ENCODE measurements at places on chromosomes 7 and 10.

DNA sequence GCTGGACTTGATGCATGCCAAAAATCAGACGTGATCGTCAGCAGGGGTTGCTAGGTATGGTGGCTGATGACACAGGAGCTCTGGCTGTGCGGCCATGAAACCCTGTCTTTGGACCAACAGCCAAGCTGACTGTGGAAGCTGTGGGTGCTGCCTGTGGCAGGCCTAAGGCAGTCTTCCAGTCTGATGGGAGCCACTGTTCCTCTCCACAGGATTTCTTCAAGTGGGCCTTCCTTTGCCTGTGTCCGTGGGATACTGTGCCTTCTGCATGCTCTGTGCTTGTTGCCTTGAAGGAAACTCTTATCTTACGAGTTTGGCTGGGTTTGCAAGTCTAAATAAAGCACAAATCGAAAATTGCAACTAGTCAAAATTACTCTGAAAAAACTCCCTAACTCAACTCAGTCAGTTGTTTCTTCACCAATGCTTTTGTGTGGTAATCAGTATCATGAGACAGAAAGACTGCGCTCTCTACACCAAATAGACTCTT, 101.9 kb upstream of the PDLIM1 start:
- no peak for DNase-seq

DNA sequence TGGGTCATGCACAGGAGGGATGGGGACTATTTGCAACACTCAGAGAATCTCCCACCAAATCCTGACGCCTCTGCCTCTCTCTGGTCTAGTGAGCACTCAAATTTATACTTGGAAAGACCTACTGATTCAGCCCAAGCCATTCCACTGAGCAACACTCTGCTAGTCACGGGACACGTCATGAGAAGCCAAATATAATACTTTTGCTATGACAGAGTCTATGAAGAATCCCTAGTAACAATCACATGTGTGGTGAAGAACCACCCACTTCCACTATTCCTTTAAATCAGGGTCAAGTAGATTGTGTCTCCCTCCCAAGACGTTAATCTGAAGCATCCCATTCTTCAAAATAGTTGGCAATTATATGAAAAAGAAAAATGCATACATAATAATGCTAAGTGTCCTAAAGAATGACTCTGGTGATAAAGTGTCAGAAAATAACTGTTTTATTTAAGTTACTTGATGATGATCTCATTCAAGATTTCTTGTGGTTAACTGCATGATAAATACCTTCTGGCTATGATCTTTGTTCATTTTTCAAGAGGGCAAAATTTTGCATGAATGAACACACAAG, 28.5 kb downstream of the CHCHD3 start:
- no peak for DNase-seq

- no peak for DNase-seq
Observed at GRCh38 chr10:50421026-50421719, 169.9 kb upstream of the ASAH2 start.

- DNase-seq, result no peak
Observed at GRCh38 chr7:142452791-142453190, 194.9 kb upstream of the PRSS58 start.

DNA sequence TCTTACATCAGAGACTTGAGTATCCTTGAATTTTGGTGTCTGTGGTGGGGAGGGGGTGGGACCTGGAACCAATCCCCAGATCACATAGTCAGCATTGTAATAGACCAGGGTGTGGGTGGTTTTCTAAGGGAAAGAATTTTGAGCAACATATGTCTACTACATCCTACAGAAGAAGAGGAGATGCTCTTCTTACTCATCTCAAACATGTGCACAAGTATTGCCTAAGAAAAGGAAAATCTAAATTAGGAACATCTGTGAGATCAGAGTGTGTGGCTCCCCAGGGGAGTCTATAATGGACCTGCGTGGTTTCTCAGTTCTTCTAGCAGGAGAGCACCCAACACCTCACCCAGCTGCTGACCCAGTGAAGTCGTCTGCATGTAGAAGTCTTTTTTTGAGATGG, 148.8 kb downstream of the CCDC3 start:
- DNase-seq, result no peak

DNA sequence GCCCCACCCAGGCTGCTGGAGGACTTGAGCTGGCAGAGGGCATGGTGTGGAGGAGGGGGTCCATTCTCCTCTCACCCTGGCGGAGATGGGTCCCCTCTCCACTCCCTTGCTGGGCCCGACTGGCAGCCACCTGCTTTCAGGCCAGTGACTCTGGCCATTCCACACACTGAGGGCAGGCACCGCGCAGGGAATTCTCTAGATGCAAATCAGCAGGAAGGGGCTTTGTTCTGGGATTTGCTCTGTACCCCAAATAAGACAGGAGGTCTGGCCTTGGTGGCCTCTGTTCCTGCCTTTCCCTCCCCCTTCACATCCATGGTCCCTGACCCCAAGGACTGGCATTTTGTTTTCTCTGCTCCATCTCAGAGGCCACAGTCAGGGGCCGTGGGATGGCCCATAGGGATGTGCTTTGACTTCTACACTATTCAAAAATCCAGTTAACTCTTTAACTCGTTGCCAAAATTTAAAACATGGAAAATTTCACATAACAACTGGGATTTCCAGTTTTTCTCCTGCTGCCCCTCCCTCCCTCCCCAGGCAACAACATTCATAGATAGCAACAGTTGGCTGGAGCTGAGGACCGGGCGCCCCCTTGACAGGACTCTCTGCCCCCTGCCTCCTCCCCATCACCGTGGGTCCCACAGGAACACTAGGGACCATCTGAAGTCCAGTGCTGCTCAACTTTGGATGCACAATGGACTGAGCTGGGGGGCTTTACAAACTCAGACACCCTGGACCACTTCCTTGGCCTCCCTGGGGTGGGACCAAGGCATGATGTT, 33.9 kb downstream of the PPIF start:
- no peak for DNase-seq

- DNase-seq, result no peak
Observed at GRCh38 chr10:98328640-98329039, 60.6 kb upstream of the LOXL4 start.

- DNase-seq, result peak; percentile 69
Observed at GRCh38 chr7:25894902-25895791, 256.9 kb upstream of the NFE2L3 start.

DNA sequence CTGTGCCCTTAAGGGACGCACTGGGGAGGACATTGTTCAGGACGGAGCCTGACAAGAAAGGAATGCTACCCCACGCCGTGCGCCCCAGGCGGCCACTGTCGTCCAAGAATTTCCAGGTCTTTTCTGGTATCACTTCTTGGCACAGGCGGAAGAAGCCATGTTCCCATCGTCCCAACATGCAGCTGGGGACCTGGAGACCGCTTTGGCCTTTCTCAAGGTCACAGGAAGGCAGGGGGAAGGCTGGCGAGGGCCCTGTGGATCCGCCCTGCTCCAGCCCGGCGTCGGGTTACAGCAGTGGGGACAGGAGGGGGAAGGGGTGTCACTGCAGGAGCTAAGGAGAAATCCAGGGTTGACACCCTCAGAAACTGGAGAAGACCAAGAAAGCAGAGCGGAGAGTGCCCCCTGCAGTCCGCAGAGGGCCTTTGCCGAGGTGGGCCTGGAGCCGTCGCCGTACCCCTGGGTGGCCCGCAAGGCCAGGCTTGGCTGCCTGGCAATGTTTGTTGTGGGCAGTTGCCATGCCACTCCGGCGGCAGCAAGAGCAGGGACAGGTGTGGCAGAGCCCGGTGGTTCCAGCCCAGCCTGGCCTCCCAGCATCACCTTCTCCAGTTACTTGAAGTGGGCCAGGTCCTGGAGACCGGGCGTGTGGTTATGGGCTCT, 104.1 kb downstream of the LHPP start:
- no peak for DNase-seq

DNA sequence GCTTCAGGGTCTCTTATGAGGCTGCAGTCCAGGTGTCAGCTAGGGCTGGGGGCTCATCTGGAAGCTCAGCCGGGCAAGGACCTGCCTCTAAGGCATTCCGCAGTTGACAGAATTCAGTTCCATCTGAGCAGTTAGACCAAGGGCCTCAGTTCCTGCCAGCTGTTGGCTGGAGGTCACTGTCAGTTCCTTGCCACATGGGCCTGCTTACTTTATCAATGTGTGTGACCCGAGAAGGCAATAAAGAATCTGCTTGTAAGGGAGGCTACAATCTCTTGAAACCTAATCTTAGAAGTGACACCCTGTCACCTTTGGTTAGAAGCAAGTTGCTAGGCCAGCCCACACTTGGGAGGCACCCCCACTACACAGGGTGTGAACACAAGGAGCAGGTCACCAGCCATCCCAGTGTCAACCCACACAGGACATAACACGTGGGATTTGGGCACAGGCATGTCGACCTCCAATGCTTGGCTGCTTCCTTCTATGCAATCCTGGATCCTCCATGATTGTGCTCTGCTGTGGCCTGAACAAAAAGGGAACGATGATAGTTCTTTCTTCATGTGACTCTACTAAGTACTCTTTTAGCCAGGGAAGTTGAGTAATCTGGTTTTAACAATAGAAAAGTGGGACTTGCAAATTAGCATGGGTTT, 41.8 kb downstream of the MTURN start:
- no peak for DNase-seq

GRCh38 chr7:148461392-148462179, 129.0 kb upstream of the C7orf33 start:
- no peak for DNase-seq

GRCh38 chr7:66443946-66444345, 184.7 kb upstream of the KCTD7 start:
- DNase-seq, result no peak

GRCh38 chr7:12635830-12636229, 51.6 kb upstream of the ARL4A start:
- DNase-seq, result no peak

DNA sequence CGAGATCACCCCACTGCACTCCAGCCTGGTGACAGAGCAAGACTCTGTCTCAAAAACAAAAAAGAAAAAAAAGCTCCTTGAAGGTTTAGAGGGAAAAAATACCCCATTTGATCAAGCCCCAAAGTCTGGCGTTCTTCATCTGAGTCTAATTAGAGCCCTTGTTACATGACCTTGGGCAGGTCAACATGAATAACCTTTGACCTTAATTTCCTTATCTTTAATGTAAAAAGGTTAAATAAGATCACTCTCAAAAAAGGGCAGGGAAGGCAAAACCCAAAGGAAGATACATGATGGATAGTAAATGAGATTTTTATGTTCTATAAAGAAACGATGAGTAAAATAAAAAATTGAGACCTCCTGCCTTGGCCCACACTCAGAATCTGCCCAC, 40.3 kb downstream of the SLC37A3 start:
- DNase-seq, result no peak

DNA sequence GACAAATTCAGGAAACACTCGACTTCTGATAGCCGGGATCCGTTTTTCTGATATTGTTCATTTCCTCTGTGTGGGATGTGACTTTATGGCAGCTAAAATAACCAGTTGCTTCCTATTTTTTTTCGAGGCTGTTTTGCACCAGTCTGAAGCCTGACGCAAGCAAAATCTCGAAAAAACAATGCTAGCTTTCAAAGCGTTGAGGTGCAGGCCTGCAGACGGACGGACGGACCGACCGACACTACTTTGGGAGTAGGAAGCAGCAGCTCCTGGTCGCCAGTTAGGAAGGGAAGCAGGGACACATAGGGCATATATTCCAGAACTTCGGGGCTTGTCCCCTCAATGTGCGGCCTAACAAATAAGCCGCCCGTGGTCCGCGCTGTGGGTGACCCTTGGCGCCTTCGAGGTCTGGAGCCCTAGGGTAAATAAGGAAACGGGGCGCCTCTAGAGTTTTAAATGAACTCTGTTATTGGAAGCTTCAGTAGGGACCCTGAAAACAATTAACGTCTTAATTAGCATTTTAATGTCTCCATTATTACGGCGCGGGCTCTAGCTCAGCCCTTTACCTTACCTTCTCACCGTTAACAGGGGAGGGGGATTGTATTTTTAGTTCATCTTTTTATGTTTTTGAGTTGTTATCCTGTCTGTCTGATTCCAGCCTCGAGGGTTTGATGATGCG, 1.3 kb downstream of the HHEX start:
- no peak for DNase-seq

DNA sequence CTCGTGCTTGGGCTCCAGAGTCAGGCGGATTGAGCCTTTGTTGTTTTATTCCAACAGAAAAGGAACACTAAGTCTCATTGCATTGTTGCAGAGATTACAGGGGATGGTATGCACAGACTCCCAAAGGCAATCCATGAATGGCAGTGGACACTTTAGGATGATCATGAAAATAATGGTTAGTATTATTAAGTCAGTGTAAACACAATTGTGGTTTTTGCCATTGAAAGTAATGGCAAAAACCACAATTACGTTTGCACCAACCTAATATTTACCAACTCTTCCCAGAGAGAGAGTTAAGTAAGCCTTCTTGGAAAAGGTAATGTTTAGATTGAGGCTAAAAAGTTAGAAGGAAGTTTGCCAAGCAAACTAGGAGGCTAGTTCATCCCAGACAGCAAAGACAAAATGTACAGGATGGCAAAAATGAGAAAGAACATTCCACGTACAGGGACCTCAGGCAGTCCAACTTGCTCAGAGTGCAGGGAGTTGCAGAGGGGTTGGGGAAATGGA, 72.9 kb upstream of the AMPH start:
- DNase-seq, result no peak

- no peak for DNase-seq
Observed at GRCh38 chr7:22607180-22607579, 107.2 kb upstream of the STEAP1B start.

DNA sequence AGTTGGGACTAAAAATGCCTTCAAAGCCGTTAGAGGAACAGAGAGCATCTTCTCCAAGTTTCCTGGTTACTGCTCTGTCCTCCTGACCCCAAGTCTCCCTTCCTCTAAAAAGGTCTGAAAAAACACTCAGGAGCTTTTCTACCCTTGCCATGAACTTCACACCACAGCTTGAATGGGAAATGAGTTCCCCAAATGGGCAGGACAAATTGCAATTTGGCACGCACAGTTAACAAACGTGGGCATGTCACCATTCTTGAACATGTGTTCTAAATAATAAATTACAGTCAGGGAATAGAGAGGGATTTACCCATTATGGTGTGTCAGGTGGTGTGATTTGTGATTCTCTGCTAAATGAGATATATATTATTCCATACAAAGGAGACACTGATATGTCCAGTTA, 91.2 kb upstream of the WNT16 start:
- DNase-seq, result no peak

DNA sequence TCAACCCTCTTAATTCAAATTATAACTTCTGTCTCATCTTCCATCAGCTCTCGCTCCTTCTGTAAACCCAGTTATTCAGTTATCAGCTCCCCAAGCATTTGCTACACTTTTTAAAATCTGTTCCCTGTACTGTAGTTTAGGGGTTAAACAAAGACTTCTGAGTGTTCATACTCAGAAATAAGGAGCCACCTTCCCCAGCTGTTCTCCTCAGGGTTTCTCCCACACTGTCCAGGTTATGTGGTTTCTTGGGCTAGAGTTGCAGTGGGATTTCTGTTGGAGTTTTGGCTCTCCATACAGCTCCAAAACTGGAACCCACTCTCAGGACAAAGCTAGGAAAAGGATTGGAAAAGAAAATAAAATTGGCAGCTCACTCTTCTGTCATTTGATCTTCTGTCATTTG, 20.8 kb downstream of the NHLRC2 start:
- no peak for DNase-seq
